ENCODE measurements at places on chromosomes 13 and 19.

DNA sequence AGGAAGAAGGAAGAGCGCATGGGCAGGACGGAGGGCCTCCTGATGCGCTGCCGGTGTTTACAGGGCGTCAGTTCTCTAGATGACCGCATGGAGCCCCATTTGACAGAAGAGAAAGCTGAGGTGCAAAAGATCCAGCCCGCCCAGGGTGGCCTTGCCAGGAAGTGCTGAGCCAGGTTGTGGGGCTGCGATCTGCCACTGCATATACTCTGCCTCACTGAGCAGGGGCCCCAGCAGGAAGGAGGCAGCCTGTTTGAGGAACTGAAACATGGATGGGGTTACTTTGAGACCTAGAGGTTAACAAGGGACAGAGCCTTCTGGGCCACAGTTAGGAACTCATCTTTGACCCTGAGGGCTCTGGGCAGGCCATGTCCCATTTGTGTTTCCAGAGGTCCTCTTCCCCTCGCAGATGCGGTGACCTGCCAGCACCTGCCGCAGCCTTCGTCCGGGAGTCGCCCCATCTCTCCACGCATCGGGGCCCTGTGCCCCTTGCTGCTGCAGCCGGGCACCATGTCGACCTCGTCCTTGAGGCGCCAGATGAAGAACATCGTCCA is 3.2 kb downstream of the EPN1 start:
- DNase-seq: no peak

GRCh38 chr13:44352671-44353070 is 21.0 kb upstream of the SERP2 start:
- no peak for DNase-seq

DNA sequence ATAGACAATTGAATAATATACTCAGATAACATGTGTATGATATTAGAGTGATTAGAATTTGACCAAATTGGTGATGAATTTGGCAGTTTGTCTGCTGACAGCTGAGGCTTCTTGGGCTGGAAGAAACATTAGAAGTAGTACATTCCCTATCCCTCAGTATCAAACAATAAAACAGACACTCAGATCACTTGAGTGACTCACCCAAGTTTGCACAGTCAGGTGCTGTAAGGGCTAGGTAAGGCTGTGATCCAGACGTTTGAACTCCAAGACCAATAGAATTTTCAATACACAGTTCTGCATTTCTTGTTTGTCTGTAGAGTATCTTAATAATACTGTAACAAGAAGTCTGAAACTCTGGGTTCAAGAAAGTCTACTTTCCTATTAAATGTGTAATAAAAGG is 223.5 kb downstream of the POSTN start:
- no peak for DNase-seq

GRCh38 chr13:96403241-96403640 is 313.3 kb downstream of the HS6ST3 start:
- no peak for DNase-seq
